Stimulated activated CD8-positive, alpha-beta memory T cell treated with anti-CD3 and anti-CD28 coated beads, Interleukin-4, amount 100 ng/mL, for 4 hours (primary cell): ENCODE measurements at places on chromosomes 11 and 22.
A peak's percentile ranks its signal among the peaks of the same experiment; 100 is the strongest.

DNA sequence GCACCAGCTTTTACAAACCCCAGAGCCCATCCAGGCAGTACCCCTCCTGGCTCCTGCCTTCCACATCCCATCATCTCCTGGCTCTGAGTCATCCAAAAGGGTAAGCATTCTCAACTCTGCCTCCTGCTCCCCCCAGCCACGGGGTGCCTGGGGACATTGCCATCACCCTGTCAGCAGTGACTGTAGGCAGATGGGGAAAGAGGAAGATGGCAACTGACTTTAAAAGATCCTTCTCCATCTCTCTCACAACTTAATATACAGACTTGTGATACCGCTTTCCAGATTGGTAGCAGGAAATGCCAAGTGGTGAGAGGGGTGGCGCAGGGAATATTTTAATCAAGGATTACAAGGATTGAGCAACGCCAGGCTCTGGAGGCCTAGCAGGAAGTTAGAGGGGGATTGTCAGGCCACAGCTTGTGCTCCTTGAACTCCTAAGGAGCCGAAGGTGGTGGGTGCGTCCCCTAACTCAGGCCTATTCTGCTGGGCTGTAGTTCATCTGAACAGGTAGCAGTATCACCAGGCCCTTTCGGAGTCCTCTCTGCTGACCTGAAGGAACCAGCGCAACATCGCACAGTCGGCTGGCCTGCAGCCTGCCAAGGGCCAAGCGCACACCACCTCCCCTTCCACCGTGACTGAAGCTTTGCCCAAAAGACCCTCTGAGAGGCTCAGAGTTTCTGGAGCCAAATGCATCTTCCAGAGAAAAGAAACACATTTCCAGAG is 83.3 kb downstream of the ZC3H12C start:
- DNase-seq, result no peak

- no peak for DNase-seq
Measured at GRCh38 chr11:59429924-59430516, 3.8 kb upstream of the OR5A2 start.

GRCh38 chr22:19795617-19796008 is 35.0 kb downstream of the TBX1 start:
- DNase-seq, result no peak

GRCh38 chr11:114970927-114971645 is 292.8 kb downstream of the NXPE2 start:
- DNase-seq, result no peak

DNA sequence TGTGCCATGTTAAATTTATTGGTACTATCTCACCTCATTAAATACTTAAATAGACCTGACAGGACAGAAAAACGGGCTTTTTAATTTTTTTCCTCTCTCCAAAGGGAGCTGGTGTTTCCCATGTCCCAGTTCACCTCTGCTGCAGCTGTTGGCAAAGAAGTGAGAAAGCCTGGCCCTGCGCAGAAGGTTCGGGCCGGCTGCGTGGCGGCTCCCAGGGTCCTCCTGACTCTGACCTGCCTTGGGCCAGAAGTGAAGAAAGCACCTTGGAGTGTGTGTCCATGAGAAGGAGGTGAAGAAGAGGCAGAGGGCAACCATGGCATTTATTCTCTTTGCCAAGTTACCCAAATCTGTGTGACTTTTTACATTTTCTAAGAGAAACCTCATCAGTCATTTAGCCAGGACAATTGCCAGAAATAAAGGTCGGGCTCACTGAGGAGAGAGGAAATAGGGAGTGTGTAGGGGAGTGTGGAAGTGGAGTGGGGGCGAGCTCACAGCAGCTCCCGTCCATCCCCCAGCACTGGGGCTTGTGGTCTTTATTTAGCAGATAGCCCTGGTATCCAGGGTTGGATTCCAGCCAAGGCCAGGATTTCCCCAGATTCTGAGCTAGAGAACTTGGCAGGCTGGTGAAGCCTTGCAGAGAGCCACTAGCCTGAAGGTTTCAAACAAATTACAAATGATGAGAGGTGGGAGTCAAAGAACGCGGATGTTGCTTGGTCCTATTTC is 102.4 kb upstream of the CADM1 start:
- no peak for DNase-seq

GRCh38 chr22:30427871-30428270 is 2.3 kb downstream of the MTFP1 start:
- no peak for DNase-seq

GRCh38 chr11:36012979-36013378 is 69.1 kb downstream of the LDLRAD3 start:
- DNase-seq, result no peak

GRCh38 chr11:1572197-1573076 is at the start of gene DUSP8:
Gene DUSP8 (minus strand): TSS chr11:1572271. CDS start chr11:1565826, 6,445 bp downstream.
- DNase-seq, result peak; percentile 89

GRCh38 chr11:33500861-33501479 is 199.7 kb downstream of the C11orf91 start:
- no peak for DNase-seq

DNA sequence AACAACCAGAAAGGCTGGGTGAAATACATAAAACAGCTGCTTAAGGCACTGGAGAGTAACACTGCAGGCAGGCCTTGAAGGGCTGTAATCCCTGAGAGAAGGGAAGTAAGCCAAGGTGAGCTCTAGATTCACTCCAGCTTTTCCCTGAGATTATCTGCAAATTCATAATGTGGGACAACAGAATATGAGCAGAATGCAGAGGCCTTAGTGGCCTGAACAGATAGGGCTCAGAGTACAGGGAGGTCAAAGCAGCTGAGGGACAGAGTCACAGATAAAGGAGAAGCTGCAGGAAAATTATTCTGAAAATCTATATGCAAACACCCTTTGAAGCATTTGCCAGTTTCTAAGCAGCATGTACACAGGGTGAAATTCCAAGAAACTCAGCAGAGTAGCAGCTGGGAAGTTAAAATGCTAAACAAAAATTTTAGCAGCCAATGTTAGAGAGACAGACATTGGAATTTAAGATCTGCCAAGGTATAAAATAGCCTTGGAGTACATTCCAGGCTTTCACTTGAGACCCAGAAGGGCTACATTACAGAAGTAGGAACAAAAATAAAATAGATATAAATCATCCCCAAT is 48.1 kb upstream of the CWF19L2 start:
- DNase-seq, result no peak

- no peak for DNase-seq
Measured at GRCh38 chr11:69010964-69011623, 2.0 kb downstream of the MRGPRF start.

- DNase-seq, result peak; percentile 27
Measured at GRCh38 chr11:46238078-46238966, 39.1 kb upstream of the CREB3L1 start.

DNA sequence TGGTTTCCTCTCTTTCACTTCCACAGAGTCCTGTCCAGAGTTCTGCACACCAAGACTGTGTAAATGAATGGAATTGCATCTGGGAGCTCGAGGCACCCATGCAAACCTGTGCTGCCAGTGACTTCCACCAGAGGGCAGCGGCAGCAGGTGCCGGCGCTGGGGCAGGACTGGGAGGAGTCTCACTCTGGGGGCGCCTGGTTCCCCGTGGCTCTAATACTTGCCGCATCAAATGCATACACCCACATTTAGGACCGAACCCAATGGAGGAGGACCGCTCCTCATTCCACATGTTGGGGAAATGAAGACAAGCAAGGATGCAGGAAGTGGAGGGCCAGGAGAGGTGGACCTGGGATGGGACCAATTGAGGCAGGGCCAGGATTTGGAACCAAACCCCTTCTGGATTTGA is 1.1 kb upstream of the CD6 start:
- DNase-seq, result peak; percentile 66

GRCh38 chr22:25570486-25570885 is 6.0 kb downstream of the GRK3 start:
- no peak for DNase-seq

GRCh38 chr11:11594162-11594561 is 27.6 kb downstream of the GALNT18 start:
- DNase-seq, result no peak

DNA sequence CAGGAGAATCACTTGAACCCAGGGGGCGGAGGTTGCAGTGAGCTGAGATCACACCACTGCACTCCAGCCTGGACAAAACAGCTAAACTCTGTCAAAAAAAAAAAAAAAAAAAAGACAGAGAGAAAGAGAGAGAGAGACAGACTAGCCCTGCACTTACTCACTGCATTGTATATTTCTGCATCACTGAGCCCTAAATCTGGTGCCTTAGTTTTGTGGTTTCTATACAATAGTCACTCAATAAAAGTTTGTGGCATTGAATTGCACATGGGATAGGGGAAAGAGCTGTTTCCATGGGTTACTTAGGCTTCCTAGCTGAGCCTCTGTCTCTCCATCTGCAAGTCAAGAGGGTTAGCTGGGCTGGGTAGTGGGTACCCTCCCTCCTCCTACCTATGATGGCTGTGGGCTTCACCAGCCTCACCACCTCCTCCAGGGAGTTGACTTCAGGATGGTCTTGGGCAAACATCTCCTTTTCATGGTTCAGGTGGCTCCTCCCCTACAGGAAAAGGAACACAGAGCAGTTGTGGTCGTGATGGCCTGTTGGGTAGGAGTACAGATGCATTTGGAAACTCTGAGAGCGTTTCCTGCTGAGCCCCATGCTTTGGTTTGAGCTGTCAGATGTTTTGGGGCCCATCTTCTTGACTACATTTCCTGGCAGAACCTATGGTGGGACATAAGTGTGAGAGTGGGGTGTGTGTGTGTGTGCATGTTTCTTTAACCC is 73.2 kb downstream of the CCDC81 start:
- DNase-seq, result no peak

GRCh38 chr11:86463120-86463519 is 88.4 kb downstream of the CCDC81 start:
- no peak for DNase-seq

GRCh38 chr11:61368646-61369045 is 6.5 kb downstream of the TMEM138 start:
- no peak for DNase-seq

GRCh38 chr11:128731041-128731663 is 37.3 kb downstream of the FLI1 start:
- DNase-seq, result no peak

- DNase-seq, result no peak
Measured at GRCh38 chr11:133047036-133047770, 485.1 kb downstream of the OPCML start.

GRCh38 chr11:6625156-6625831 is 6.1 kb upstream of the TPP1 start:
- DNase-seq, result no peak

GRCh38 chr11:8090756-8091155 is 9.7 kb downstream of the TUB start:
- DNase-seq, result no peak

GRCh38 chr11:77345621-77346020 is 44.1 kb upstream of the GDPD4 start:
- no peak for DNase-seq

DNA sequence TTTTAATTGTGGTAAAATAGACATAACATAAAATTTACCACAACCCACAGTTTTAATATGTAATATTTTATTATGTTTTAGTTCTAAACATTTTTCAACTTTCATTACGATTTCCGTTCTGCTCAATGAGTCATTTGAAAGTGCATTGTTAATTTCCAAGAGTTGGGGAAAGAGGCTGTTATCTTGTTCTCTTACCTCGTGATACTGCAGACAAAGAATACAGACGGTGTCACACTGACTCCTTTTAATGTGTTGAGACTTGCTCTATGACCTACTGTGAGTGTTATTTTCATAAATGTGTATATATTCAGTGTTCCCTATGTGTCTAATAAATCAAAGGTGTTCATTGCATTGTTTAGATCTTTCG is 10.8 kb upstream of the RAC2 start:
- no peak for DNase-seq

DNA sequence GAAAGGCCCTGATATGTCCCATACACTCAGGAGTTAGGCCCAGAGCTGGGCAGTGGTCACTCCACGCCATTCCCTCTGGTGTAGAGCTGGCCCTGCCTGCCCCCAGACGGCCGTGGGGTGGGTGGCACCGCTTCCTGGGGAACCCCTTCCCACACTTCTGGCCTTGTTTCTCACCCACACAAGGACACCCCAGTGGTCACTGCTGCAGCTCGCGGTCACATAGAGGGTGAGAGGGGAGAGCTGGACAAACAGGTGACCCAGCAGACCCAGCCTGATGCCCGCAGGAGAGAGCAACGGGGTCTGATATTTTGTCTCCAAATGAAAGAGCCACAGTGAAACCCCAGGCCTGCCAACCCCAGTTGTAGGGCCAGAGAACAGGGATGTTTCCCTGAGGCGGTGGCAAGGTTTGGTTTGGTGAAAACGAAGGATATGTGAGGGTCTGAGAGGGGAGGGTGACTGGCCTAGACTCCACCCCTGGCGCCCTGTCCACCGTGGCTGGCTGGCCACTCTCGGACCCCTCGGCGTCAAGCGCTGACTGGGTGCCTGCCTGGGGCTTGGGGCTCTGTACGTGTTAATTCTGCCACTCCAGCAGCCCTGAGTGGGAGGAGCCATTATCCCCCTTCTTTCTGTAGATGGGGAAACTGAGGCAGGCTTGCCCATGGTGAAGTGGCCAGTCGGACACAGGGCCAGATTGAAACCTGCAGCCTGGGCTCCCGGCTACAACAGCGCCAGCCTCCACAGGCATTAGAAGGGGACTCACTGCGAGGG is 71.0 kb upstream of the PPARA start:
- no peak for DNase-seq

DNA sequence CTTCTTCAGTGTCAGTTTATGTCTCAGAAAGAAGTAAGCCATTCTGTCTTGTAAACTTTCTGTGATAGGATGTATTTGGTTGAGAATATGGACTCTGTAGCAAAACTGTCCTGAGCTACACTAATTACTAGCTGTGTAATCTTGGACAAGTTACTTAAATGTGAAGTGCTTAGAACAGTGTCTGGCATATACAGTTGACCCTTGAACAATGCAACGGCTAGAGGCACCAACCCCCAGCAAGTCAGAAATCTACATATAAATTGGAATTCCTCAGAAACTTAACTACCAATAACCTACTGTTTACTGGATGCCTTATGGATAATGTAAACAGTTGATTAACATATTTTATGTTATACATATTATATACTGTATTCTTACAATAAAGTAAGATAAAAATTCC is 68.7 kb upstream of the GRK2 start:
- DNase-seq, result no peak

GRCh38 chr22:50399751-50400331 is 56.7 kb downstream of the PPP6R2 start:
- no peak for DNase-seq

DNA sequence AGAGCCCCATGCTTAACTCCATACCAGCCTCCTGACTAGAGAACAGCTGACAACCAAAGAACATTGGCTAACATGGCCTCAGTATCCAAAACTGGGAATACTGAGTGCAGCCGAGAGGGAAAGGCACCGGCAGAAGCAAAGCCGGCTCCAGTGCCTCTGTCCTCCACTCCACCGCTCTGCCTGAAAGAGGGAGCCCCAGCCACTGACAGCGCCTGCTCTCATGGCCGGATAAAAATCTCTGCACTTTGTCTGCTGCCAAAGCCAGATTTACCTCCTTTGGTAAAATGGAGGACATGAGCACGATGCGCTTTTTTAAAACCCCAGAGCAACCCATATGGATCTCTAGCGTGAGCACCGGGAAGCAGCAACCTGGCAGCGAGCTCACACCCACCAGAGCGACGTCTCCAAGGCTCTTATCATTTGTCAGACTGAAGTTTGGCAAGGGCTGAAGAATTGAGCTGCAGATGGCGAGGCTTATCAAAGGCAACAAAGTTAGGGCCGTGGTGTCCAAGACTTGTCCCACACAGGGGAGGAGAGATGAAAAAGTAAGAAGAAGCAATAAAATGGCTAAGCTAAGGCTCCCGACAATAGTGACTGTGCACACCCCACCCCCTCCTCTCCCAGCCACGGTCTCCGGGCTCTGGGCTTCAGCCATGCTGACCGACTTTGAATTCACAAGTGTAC is 71.4 kb downstream of the EFCAB6 start:
- no peak for DNase-seq
